ENCODE measurements at places on chromosomes 5 and 9.

DNA sequence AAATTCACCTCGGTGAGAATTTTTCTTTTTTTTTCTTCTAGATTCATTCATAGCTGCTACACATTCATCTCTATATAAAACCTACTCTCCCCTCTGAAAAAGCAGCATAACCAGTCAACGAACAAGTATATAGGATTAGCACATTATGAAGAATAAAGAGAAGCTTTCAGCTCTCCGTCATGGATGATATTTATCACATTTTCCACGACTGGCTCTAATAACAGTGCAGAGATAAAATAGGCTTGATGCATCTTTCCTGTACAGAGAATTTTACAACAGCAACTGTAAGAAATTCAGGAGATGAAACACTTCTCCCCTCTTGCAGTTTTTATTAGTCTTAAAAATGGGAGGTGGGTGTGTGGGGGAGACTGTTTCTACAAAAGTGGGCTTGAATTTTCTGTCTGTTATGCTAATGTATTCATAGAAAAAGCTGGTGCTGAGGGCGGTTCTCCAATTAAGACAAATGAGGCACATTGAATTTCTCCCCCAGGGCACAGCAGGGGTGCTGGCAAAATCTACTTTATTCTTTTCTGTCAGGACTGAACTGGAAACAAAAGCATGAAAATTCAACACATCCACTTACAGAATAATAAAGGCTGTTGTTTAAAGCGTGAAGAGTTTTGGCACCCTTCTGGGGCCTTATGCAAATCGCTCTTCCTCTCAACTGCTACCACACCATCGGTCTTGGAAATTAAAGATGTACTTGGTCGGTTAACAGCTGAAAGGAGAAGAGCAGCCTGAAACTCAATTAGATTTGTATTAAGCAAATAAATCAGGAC, 233.9 kb upstream of the ZNF608 start:
- no peak for DNase-seq

- no peak for DNase-seq
Measured at GRCh38 chr9:78566521-78566920, 269.6 kb downstream of the PSAT1 start.

DNA sequence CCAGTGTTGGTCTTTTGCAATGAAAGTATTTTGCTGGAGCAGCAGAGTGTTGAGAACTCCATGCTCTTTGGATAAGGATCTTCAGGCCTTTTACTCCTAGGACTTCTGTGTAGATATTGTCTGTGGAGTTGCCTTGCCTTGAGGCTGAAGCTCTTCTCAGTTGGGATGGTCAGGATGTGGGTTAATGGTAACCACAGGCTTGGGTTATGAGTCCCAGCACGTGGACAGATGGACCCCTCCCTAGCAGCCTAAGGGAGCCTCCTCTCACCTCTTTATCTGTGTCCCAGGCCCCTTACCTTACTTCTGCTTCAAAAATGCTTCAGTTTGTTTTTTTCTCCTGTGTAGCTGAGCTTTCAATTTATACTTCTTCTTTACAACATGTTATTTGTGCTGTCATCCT, 109.9 kb downstream of the MEGF10 start:
- DNase-seq, result no peak

- DNase-seq, result no peak
Measured at GRCh38 chr9:37575001-37575400, 1.2 kb downstream of the FBXO10 start.

GRCh38 chr5:31770998-31771397, 132.1 kb downstream of the PDZD2 start:
- DNase-seq, result no peak

DNA sequence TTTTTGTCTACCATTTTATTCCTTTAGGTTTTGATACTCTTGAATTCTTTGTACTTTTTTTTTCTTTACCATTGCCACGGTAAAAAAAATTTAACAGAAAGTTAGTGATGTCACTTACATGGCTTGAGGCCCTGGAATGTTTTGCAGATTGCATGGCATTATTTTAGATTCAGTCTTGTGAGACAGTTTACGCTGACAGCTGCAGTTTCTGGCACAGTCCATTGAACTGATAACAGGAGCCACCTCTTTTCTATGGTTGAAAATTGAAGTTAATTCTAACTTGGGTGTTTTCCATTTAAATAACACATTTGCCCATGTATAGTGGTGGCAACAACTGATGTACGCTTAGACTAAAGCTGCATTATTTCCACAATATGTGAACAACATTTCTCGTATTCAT, 1028.5 kb downstream of the CDH18 start:
- DNase-seq, result no peak

- no peak for DNase-seq
Measured at GRCh38 chr9:17075758-17076485, 58.9 kb upstream of the CNTLN start.

- DNase-seq, result no peak
Measured at GRCh38 chr5:176486189-176486757, 38.1 kb downstream of the FAF2 start.

DNA sequence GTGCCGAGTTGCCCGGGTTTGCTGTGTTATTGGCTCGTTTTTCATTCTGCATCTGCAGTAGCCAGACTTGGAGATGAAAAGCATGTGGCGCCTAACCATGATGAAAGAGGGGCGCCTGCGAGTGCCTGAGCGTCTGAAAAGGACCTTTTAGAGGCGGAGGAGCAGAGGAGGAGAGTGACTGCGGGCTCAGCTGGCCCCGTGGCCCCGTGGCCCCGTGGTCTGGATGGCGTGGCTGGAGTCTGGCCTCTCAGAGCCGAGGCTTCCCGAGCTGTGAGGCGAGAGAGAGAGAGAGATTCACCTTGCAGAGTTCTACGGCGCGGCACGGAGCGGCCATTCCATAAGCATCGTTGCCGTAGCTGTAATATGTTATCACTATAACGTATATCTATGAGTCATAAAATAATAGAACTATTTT, 55.3 kb upstream of the RNU6ATAC start:
- no peak for DNase-seq

Data from activated naive CD4-positive, alpha-beta T cell (primary cell).